ENCODE measurements at places on chromosomes 2 and 18. TPM values are rescaled to one million over a fixed set of nuclear protein-coding genes. Genes with fewer than 3 reads are reported as not detected.

RGPD4 gene
- total RNA-seq = 0.54 TPM

SMPD4 gene
- total RNA-seq = 79.8 TPM

GALNT13 gene
- total RNA-seq = not detected

PID1 gene
- total RNA-seq = not detected

TEX44 gene
- not detected for total RNA-seq

- DNase-seq = no peak
Measured at GRCh38 chr2:54767921-54768320, 44.5 kb downstream of the EML6 start.

- no peak for DNase-seq
Measured at GRCh38 chr2:152126664-152127063, 27.8 kb upstream of the CACNB4 start.

- DNase-seq = no peak
Measured at GRCh38 chr2:148259674-148260073, 238.8 kb downstream of the MBD5 start.

DNA sequence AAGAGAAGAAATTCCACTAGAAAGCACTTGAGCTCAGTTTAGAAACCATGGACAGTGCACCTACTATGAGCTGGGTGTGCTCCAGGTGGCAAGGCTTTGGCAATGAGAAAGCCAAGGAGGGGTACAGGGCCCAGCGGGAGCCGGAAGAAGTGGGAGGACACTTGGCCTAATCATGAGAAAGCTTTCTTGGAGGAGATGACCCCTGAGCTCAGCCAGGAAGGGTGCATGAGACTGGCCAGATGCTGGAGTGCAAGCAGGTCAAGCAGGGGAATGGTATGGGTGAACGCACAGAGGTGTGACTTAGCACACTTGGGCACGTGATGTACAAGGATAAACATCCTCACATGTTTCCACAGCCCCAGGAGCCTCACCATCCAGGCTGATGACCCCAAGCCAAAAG is 97.2 kb upstream of the GLI2 start:
- no peak for DNase-seq

DNA sequence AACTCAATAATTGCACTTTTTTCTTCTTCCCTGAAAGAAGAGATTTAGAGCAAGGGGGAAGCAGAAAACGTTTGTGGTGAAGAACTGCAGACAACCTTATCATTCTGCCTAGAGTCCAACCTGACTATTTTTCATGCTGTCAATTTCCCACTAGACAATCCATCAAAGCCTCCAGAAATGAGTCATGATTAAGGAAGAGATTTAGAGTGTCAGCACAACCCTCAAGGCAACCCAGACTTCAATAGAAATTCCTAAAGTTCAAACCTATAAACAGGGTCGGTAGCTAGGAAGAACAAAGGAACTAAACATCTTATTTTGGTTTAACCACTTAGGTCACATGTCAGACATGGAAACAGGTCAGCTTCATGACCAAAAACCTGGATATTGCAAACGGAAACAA is 86.9 kb downstream of the SLC25A12 start:
- no peak for DNase-seq

DNA sequence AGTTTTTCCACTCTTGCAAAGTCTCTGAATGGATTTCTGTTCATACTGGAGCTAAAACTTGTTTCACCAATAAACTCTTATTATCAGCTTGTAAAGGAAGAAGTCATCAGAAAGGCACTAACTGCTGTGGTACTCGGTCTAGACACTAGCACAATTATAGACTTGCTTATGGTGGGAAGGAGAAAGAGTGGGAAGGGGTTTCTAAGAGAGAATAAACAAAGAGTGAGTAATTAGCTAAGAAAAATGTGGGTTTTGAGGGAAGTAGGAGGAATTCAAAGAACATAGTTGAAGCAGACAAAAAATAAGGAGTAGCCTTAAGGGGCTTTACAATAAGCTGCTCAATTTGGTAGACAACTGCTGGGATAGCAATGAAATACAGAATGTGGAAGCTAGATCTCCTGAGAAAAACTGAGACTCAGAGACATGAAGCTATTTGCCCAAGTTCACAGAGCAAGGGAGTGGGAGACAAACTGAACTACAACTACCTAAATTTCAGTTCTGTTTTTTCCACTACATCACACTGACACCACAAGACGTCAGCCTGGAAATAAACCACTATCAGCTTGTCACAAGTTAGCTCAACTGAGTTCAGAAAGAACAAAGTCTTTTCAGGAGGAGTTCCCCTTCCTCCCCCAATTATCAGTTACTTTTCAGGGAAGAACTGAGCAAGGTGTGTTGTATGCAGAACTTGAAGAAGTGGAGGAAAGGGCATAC is 59.7 kb downstream of the MAP4K3 start:
- peak; percentile 43 for DNase-seq

DNA sequence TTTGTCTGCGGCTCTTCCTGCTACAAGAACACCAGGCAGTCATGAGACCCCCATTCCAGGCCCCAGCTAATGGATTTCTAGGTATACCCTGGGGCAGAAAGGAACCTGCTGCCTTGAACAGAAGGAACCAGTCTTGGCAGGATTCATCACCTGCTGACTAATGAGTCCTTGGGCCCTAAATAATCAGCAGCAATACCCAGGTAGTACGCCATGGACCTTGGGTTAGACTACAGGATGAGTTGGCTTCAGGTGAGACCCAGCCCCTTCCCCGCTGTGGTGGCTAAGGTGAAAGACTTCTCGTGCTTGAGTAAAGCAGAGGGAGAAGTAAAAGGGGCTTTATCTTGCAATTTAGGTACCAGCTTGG is 105.0 kb downstream of the SPIRE1 start:
- no peak for DNase-seq

DNA sequence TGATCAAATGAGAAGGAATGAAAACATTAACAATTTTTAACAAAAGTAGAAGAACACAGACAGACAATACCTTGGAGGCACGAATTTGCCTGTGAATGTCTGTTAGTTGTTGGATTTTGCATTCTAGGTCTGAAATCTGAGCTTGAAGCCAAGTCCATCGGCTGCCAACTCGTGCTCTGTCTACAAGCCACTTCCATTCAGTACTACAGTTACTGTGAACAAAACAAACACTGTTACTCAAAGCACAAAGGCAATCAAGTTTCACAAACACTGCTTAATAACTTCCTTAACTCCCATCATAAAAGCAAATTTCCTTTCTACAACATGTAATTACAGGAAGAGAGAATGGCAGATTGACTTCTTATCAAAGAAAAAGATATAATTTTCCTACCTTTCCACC is 42.2 kb downstream of the KANSL1L start:
- DNase-seq = no peak

DNA sequence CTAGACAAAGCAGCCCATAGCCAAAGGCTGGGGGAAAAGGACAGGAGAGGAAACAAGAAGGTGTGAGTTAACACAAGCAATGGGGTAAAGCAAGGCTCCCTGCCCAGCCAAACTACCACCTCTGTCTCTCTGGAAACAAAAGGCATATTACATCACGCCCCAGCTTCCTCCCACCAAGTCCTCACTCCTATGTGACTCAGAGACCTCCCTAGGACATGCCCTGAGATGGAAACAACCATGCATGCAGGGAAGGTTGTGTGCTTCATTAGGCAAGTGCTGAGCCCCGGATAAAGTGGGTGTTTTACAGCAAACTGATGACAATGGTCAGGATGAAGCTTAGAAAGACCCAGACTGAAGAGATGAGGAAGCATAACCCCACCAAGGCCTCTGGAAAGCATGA is 9.0 kb upstream of the ATRAID start:
- no peak for DNase-seq

GRCh38 chr2:78262713-78263375 is 740.7 kb upstream of the LRRTM4 start:
- DNase-seq = no peak

GRCh38 chr2:171515672-171516298 is 6.5 kb upstream of the CYBRD1 start:
- DNase-seq = no peak

DNA sequence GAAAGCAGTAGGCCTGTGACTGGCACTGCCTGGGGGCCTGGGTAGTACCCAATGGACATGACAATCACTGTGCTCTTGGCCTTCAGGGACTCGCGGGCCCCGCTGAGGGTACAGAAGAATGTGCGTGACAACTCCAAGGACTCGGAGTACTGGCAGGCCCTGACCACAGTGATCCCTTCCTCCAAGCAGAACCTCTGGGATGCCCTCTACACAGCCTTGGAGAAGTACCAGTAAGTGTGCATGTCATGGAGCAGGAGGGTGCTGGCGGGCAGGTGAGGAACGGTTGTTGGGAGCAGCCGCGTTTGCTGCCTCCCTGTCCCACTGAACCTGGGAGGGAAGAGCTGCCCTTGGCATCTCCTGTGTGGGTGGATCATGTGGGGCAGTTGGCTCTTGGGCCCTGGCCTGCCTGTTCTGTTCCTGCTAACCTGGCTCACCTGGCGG is 23.3 kb downstream of the OTOF start:
- DNase-seq = peak; percentile 35

DNA sequence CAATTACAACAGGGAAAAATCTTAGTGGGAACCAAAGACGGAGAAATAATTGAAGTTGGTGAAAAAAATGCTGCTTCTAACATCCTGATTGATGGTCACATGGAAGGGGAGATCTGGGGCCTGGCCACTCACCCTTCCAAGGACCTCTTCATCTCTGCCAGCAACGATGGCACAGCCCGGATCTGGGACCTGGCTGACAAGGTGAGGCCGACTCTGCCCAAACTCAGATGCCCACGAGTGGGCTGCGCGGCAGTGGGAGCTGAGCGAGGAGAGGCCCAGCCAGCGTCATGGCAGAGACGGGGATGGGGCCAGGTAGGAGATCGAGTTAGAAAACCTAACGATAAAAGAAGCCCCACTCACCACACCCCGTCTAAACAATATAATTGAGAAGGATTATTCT is 87.7 kb downstream of the RTN4 start:
- no peak for DNase-seq

DNA sequence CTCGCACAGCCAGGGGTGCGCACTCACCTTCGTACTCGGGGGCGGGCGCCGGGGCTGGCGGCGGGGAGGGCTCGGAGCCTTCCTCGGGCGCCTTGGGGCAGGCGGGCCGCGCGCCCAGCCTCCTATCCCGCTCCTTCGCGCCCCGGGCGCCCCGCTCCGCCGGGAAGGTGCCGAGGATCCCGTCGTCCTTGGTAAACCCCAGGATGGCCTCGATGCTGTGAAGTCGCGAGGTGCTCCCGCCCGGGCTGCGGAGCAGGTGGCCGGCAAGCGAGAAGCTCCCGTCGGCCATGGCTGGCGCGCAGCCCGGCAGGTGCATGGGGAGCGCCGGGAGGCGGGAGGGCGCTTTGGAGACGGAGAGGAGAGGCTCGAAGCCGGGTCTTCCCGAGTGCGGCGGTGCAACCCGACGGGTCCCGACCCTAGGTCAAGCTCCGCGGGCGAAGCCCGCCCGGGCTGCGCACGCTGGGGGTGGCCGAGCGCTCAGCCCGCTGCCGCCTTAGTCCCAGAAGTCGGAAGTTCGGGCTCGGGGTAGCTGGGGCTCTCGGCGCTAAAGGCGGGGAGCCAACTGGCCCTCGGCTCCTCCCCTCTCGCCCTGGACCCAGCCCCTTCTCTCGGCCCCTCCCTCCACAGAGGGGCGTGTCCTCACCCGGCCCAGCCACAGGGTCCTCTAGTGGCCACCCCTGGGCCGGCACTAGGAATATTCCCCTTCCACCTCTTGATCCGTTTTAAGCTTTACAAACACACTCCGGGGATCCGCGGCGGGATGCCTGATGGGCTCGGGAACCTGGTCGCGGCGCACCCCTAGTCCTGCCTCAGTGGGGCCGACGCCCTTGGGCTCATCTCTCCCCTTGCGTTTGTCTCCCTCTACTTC is at the start of gene RAX:
RAX (minus strand) TSS at position 564 of the 868 bp plus-strand sequence; CDS start at position 316, 248 bp downstream.
- no peak for DNase-seq

DNA sequence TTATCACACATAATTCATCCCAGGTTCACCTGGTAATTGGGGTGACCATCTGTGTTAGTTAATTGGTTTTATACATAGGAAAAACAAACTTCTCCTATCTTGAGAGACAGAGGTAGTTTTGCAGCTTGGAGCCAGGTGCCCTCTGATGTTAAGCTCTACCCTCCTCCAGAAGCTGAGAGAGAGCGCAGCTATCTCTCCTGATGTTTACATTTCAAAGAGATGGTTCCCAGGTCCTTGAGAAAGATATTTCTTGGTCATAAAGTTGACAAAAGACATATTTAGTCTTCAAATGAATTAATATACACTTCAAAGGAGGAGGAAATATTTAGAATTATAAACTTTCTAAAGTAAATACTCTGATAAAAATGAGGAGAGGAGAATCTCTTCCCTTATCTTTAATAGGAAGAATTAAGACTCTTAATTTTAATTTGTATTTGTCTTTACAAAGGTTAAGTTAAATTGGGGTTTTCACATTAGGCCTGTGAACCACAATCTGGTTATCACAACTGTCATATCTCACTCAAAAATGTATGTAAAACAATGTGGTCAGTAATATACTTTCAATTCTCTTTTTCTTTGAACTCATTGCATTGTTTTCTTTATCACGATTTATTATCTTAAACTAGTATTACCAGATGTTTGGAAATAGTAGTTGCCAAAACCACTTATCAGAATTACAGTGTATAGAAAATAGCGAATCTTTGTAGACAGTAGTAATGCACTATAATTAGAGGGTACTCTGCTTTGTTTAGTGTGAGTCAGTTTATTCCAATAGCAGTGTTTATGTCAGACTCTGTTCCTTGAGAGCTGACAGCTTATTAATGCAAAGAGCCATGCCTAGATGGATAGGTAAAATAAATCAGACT is 26.8 kb downstream of the SERPINB4 start:
- no peak for DNase-seq

DNA sequence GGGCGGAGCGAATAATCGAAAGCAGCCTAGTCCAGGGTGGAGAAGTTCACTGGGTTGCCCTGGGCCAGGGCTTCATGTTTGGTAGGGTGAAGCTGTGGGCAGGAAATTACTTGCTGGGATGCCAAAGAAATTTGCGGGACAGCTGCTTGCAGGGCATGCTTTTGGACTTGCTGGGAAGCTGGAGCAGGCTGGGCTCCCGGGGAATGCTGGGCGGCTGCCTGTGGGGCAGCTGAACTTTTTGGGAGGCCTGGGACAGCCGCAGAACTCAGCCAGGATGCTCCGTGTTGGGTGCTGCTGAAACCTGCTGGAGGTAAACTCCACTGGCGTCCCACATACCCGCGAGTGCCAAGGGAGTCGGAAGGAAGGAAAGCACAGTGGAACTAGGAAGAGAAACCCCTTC is 31.9 kb downstream of the ASB1 start:
- DNase-seq = no peak

- DNase-seq = no peak
Measured at GRCh38 chr18:24027156-24027827, 12.7 kb downstream of the TTC39C start.

DNA sequence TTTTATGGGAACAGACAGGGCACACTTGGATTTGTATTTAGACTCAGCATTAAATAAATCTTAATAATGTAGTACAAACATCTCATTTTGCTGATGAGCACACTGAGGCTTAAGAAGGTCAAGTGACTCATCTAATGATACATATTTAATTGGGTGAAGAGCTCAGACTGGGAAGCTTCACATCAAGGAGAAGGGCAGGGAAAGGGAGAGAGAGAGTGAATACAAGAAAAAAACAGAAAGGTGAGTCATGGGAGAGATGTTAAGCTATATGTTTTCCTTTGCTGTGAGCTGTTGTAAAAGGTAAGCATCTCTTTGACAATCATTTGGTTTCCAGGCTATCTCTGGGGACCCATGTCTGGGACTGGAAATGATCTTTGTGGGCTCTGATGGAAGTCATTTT is 277.8 kb downstream of the SETBP1 start:
- no peak for DNase-seq

All from activated CD8-positive, alpha-beta memory T cell treated with anti-CD3 and anti-CD28 coated beads, Interleukin-2, amount 10 ng/mL, durations not matched to agents 7 days and 5 days (primary cell).